ENCODE measurements at places on chromosomes 3 and 15.

GRCh38 chr15:101381671-101382212 lies 86.7 kb upstream of the SNRPA1 start:
- DNase-seq: no peak

DNA sequence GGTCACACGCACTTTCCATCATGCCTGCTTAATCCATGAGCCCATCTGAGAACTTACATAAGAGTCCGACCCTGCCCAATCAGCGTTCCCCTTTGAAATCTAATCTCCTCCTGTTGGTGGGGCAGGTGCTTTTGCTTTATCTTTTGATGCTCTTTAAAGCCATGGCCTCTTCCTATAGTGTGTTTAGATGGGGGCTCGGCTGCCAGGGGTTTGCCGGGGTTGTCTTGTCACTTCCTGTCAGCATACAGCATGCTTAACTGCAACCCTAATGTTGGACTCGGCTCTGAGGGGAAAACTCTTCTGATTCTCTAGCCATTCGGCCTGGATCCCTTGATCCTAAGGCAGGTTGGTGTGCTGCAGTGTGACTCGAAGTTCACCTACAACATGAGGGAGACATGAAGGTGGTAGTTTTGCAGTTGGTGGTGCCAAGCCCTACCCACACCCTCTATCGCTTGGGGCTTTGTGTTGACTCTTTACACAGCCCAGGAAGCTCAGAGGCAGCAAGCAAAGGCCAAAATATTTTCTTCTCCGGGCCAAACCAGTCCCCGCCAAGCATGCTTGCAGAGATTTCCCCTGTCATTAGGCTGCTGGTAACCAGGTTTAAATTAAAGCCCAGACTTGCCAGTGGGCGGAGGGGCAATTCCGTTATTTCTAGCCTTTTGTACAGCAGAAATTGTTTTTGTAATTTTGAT lies 218.7 kb downstream of the FEZF2 start:
- no peak for DNase-seq

- no peak for DNase-seq
These were observed 837.1 kb downstream of the AGBL1 start for GRCh38 chr15:86916671-86917360.

GRCh38 chr15:25678500-25678855 lies 184.6 kb downstream of the ATP10A start:
- no peak for DNase-seq

GRCh38 chr3:20564966-20565365 lies 379.0 kb upstream of the SGO1 start:
- no peak for DNase-seq

- no peak for DNase-seq
These were observed 498 bp upstream of the SEMA4B start for GRCh38 chr15:90200534-90201129.

GRCh38 chr15:31228980-31229826 lies 97.4 kb upstream of the KLF13 start:
- DNase-seq: no peak

DNA sequence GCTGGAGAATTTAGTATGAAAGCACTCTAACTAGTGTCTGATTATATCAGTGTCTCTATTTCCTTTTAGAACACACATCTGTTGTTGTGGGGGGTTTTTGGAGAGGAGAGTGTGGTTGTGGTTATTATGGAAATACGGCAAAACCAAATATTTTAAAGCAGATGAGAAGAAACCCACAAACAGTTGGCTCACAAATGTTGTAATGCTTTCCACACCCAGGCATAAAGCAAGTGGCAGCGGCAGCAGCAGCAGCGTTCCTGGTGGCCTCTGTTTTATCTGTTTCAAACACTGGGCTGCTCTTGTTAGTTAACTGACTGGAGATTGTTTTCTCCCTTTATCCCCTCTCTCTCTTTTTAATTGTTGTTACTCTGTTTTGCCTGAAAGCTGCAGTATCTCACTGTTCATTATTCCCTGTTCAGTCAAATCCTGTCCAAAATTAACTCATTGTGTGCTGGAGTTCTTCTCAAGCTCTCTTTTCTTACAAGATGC lies 1045.5 kb upstream of the NR2F2 start:
- no peak for DNase-seq

DNA sequence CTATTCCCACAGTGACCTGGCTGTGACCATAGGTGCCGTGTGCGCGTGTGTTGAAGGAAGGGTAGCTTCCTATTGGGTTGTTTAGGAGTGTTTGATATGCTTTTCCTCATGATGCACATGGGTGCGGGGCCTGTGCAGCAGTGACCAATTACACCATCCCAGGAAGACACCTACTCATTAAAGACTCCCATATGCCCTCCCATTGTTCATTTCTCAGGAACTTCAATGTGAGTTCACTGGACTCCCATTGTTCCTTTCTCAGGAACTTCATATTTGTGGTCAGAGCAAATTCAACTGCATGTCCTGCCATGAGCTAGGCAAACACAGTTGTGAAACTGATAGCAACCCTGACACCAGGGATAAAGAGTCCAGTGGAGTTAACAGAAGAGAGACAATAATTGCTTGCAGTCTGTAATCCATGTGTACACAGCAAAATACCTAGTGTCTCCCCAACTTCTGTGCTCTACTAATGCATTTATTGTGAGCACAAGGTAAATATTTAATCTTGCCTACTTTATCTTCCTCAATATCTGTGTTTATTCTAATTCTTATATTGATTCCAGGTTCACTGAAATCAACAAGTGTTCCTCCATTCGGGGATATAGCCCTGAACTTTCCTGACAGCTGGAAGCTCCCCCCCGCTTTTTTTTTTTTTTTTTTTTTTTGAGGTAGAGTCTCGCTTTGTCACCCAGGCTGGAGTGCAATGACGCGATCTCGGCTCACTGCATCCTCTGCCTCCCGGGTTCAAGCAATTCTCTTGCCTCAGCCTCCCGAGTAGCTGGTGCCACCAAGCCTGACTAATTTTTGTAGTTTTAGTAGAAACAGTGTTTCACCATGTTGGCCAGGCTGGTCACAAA lies 57.5 kb upstream of the GCNT3 start:
- no peak for DNase-seq

DNA sequence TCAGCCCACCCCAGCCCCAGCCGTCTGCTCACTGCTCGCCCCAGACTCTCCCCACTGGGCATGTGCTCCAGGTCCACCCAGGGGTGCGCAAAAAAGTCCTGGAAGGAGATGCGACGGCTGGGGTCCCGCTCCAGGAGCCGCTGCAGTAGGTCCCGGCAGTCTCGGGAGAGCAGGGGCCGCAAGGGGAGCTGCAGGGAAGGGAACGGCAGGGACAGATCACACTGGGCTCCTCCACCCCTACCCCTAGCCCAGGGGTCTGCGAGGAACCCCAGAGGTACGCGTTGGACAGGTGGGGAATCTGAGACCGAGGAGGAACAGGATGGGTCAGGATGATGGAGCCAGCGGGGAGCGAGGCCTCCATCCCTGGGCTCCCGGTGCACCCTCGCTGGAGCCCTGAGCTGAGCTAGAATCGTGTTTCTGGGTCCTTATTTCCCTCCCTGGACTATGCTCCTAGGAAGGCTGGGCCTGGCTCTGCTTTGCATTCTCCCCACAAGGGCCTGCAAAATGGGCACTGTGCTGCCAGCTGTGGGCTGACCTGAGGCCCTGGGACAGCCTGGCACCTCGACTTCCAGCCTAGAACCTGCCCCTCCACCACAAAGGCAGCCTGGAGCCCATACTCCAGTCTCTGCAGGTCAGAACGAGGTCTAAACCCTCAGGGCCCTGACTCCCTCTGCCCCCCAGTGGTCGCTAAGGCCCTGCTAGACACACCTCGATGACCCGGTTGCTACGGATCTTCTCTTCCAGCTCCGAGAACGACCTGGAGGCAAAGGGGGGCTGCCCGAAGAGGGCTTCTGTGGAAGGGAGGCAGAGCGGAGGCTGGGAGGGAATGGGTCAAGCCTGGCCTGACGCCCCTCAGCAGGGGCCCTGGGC lies 3.2 kb downstream of the ULK3 start:
- DNase-seq: no peak

DNA sequence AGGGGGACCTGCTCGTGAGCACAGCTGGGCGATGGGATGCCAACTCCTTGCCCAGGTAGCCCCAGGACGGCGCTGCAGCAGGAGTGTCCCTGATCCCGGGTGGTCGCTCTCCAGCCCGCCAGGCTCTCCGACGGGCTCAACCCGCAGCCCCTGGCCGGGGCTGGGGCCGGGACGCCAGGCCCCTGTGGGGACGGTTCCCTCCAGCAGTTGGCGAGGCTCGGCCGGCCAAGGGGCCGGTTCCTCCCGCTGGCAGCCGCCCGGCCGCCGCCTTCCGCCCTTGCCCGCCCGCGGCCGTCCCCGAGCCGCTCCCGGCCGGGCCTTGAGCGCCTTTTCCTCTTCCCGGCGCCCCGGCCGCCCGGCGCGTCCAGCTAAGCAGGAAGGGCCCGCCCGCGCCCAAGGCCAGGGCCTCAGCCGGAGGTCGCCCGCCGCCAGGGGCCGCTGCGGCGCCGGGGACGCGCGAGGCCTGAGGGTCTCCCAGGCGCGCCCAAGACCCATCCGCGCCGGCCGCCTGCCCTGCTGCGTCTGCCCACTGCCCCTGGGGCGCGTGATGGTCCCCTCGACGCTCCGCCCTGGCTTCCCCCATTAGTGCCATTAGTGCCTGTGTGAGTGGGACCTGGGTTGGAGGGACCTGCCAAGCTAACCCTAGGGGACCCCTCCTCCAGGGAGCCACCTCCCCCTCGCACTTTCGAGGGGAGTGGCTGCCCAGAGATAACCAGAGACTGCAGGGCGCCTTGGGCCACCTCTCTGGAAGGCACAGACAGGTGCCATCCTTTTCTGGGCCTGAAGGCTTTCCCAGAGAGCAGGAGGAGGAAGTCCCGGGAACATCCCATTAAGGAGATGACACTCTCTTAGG lies 106.4 kb downstream of the FBLN2 start:
- DNase-seq: peak; percentile 6

DNA sequence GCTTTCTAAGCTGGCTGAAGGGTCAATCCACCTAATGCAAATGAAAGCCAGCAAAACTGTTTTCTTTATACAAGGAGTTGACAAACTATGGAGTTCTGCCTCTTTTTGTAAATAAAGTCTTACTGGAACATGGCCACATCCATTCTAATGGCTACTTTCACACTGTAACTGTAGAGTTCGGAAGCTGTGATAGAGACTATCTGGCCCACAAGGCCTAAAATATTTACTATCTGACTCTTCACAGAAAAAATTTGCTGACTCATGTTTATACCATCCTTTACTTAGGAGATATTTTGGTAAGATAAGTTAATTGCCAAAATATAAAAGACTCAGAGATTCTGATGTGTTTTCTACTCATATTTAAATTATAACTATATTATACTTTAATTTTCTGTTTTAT lies 93.7 kb upstream of the GK5 start:
- DNase-seq: no peak

DNA sequence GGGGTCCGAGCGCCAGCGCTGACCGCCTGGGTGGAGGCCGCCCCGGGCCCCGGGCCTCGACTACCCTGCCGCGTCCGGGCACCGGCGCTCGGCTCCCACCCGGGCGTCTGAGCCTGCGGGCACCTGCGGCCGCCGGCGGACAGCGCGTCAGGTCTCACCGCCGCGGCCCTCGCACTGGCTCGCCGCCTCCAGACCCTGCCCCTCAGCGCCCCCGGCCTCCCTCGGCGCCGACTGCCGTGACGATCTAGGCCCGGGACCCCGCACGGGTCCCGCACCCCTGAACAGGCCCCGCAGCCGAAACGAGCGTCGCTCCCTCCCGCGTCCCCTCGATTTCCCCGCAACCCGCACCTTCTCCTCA lies 297 bp downstream of the PRC1 start:
- DNase-seq: no peak

DNA sequence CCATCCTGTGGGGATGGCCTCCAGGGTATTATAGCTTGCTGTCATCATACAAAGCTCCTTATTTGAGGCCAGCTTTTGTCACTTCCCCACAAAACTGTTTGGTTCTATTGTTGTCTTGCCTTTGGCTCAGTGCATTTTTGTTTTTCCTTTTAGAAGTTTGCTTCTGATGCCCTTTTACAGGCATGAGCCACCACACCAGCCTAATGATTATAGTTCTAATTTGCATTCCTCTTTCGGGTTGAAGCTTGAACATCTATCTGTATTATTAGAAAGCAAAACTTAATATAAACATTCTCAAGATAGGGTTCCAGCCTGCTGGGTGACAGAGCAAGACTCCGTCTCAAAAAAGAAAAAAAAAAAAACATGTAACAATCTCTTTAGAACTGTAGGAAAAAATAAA lies 39.8 kb downstream of the SMARCC1 start:
- DNase-seq: no peak

GRCh38 chr15:96599268-96599667 lies 268.8 kb downstream of the NR2F2 start:
- no peak for DNase-seq

DNA sequence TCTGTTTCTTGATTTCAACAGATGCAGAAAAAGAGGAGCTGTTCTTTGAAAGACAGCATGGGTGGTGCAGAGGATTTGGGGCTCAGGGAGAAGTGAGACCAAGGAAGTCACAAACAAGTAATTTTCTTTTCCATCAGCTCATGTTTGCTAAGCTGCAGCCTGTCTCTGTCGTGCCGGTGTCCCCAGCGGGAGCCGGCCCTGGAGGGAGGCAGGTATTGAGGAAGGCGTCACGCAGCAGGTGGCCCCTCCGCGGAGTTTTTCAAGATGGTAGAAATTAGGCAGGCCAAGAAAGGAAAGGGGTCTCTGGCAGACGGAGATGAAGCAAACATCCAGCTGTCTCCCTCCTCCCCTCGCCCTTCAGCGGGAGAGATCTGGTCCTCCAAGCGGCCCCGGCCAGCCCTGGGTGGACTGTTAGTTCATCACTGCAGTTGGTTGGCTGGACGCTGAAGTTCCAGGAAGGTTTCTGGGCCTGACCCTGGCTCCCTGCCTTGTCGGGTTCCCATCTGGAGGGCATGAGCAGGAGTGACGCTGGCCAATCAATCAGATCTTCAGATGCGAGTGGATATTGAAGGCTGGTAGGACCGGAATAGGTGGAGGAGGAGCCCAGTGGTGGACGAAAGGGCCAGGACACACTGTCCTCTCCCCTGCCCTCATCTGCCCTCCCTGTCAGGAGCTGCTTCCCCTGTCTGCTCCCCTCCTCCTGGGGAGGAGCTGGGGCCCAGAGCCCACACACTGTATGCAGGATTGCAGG lies 27.7 kb upstream of the MUC4 start:
- no peak for DNase-seq
